ENCODE measurements at places on chromosomes 2 and 18.

GRCh38 chr18:46406539-46406932 lies 250.5 kb downstream of the LOXHD1 start:
- no peak for DNase-seq

DNA sequence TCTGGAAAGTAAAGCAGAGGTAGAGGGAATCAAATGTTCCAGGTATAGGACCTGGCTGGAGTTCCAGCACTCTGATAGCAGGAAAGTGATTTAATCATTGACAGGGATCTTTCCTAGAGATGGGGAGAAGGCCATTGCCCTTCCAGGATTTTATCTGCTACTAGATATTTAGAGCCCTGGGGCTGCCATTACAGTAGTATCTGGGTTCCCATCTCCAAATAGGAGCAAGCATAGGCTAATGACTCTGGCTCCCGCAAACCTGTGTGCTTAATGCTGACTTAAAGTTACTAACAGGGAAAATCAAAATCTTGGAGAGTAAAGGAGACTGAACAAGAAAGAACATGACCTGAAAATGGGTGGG lies 297.6 kb upstream of the CCDC68 start:
- no peak for DNase-seq

DNA sequence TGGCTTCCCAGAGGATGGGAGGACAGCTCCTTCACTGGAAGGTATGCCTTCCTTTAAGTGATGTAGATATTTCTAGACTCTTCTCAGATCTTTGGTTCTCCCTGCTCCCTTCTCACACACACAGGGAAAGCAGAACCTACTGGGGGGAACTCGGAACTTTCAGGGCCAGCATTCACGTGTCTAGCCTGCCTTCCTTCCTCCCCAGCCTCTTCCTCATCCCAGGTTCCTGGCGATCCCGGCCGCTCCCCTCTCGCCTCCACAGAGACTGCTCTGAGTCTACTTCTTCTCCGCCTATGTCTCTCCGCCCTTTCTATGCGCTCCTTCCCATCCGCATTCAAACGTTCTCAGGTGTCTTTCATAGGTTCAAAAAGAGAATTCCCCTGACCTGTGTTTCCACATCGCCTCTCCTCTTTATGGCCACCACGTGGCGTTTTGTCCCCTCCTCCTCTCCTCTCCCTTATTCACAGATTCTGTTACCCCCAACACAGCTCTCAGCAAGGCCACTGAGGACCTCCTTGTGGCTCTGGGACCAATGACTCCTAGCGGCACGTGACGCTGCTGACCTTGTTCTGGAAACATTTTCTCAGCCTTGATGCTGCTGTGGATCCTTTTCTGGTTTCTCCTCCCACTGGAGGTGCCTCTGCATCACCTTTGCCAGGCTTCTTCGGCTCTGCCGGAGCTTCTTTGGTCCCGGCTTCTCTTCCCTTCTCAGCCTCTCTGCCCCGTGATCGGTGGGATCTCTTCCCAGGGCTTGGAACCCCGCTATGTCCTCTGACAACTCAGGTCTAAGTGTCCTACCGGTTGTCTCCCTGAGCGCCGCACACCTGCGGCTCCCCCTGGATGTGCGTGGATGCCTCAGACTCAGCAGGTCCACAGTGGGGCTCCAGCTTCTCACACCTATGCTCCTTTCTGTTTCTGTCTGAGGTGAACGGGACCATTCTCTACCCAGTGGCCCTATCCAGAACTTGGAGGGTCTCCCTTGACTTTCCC lies 77.5 kb downstream of the VAPA start:
- DNase-seq, result no peak

DNA sequence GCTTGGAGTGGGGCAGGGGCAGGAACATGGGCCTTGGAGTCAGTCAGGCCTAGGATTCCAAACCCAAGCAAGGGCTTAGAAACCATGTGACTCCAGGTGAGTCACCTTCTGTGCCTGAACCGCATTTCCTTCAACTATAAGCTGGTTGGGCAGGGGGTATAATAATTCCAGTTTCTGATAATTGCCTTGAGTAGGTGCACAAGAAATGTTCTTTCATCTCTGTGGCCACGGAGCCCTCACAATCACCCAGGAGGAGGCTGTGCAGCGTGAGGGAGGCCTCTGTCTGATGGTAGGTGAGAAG lies 112.1 kb upstream of the HAAO start:
- no peak for DNase-seq

DNA sequence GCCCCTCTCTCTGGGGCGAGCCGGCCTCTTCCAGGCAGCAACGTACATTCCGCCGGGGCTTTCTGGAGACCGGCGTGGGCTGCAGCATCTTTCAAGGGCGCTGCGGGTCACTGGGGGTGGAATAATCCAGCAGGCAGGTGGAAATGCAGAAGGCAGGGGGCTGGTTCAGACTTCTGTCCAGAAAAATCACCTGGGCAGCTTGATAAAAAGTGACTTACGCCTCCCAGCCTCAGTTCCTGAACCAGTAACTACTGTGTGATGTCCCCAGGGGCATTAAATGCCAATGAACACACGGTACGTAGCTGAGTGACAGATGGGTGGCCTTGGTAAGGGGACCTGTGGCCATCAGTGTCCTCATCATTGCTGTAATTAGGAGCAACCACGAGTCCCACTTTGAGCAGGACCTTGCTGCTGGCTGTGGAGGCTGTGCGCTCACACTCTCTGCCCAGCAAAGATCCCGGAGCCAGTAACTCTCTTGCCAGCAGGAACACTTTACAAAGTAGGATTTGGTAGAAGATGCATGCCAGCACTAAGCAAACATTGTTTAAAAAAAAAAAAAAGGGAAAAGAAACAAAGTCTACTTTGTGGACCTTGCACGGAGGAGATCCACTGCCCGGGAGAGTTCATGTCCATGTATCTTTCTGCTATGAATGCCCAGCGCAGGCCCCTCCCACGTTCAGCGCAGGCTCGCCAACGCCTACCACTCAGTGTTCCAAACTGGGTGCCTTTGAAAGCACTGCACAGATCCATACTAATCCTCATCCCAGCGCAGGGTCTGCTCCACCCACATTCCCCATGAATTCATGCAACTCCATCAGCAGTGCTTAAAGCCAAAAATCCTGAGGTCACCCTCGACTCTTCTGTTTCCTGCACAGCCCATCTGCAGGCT lies 177.3 kb downstream of the HDAC4 start:
- DNase-seq, result no peak

- no peak for DNase-seq
Measured at GRCh38 chr2:64348386-64349130, 105.4 kb upstream of the LGALSL start.

- DNase-seq, result no peak
Measured at GRCh38 chr18:78228974-78229373, 750.6 kb upstream of the SALL3 start.

DNA sequence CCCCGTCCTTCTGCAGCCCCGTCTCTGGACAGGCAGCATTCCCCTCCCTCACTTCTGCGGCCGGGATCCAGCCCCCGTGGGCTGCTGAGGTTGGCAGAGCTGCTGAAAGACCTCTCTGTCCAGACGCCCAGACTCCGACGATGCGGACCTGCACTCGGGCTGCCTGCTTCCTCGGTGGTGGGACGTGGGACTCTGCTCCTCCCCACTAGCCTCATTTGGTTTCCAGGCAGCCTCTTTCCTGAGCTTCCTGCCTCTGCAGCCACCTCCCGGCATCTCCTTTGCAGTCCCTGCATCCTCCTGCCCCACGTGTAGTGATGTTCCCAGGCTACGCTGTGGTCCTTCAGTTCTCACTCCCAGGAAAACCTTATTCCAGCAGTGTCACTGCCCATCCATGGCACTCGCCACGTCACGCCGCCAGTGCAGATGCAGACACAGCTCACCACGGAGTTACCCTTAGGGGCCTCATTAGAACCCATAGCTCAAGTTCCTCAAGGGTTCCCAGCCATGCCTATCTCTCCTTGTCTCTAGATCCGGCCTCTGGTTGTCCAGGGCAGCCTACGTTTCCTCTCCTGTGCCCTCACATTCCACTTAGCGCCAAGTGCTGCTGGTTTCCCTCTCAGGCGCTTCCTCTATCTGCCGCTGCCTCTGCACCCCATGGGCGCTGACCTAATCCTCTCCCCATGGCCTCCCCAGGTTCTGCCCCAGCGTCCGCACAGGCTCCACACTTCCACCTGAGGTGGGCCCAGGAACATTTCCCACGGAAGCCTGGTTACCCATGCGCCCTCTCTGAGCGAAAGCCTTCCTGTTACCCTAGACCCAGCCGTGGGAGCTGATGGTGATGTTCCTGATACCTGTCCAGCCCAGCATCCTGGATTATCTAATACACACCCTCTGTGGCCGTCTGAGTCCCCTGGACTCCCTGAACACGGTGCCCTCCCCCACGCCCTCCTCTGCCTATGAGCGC lies 318.3 kb upstream of the MYT1L start:
- no peak for DNase-seq

DNA sequence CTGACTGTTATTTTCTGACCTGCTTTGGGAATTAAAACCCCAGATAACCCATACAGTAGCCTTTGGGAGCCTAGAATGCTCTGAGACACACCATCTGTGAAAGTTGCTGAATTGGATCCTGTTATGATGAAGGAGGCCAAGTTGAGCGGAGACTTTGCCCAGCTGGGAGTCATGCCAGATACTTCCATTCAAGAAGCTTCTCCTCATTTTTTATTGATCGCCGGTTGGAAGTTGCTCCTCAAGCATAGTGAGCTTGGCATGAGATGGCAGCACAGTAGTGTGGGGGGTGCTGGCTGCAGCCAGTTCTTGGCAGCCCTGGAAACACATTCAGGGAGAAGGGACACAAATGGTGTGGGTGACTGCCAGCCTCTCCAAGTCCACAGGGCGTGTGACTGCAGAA lies 270.7 kb upstream of the NRP2 start:
- no peak for DNase-seq

- DNase-seq, result no peak
Measured at GRCh38 chr2:156615836-156616322, 179.7 kb downstream of the GPD2 start.

GRCh38 chr2:210157526-210157925 lies 13.7 kb downstream of the KANSL1L start:
- no peak for DNase-seq

DNA sequence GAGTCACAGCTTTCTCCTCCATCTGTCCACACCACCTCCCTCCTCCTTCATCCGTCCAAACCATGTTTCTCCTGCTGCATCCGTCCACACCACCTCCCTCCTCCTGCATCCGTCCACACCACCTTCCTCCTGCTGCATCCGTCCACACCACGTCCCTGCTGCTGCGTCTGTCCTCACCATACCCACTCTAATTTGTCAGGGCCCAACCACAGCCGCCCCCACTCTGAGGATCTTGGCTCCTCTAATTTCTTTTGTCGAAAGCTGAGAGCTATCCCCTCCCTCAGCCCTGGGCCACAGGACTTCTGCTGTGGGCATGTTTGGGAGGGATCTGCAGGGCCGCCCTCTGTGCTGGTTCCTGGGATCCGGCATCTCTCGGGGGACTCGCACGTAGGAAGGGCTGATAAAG lies 67.4 kb downstream of the TPO start:
- DNase-seq, result no peak

DNA sequence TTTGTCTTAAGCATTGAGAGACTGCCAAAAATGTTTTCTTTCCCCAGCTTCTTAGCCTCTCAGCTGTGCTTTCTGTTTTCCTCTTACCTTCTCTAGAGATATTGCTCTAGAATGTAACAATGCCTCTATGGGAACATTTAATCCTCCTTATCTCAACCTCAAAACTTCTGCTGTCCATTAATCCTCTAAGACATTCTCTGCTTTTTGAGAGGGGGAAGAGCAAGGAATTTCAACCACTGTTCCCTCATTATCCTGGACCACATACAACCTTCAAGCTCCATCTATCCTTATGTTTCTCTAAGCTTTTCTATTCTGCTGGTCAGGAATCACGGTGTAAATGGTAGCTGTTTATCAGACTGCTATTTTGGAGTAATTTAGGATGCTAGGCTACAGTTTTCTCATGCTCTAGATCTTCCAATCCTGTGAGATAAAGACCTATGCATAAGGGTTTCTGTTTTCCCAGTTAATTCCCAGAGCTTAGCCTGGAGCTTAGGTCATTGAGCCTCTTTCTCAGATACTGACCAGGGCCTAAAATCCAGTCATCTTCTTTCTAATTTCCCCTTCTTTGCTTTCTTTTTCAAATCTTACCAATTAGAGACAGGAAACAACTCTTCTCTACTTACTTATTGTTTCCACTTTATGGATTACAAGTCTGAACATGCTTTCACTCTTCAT lies 282.0 kb downstream of the CALCRL start:
- no peak for DNase-seq

DNA sequence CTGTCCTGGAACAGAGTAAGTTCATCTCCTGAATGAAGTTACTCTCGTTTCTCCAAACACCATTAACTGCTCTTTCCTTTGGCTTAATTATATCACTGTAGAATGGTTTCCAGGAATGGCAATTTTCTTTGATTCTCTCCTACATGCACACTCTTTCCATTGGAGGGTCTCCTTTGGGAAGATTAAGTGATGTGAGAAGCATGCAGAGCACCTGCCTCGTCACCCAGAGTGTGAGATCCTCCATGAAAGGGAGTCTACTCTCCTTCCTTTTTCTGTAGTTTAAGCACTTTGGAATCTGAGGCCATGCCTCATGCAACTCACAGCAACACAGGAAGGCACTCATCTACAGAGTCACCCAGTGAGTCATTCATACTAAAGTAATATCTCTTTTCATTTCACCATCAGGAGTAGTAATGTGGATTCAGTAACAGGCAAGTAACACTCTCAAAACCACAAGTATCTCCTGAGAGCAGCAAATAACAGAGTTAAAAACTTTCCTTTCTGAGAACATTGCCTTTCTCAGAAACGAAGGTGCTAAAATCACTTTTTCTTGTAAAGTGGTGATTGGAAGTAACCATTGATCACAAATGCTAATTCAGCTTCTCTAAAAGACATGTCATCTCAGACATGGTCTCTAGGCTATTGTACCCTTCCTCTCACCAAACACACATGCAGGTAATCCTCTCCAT lies 52.8 kb upstream of the IL1RL1 start:
- no peak for DNase-seq

GRCh38 chr2:221104361-221104811 lies 467.7 kb downstream of the EPHA4 start:
- no peak for DNase-seq

DNA sequence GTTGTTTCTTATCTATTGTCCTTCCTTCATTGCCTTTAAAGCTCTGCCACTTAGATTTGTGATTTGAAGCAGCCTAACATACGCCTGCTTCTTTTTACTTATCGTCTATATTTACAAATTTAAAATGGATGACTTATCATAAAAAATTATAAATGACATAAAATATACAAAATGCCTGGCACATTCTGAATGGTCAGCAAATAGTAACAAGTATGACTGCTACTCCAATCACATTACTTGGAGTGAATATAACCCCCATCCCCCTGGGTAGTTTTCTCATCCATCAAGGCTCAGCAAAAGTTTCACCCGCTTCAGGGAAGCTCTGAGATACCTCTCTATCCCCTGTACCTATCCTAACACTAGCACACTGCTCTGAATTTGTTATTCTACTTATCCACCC lies 708.9 kb downstream of the ERBB4 start:
- DNase-seq, result no peak

Measured in BE2C (cell line).